ENCODE measurements at places on chromosomes 7 and 10.
A peak's percentile ranks its signal among the peaks of the same experiment; 100 is the strongest.

DNA sequence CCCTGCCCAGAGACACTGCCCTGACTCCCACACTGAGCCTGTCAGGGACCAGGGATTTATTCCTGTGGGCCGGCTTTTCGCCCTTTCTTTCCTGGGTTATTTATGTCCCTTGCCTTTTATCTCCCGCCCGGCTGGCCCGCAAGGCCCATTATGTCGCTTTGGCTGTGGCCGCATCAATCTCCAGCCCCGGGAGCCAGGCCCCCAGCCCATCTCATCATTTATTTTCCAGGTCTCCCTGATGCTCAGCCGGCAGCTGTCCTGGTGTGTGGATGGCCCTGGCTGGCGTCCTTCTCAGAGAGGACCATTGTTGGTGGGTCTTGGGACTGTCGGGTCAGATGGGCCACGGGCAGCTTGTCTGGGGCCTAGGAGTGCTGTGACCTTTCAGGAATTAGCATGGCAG lies 82.3 kb downstream of the FAM241B start:
- DNase-seq, result no peak

DNA sequence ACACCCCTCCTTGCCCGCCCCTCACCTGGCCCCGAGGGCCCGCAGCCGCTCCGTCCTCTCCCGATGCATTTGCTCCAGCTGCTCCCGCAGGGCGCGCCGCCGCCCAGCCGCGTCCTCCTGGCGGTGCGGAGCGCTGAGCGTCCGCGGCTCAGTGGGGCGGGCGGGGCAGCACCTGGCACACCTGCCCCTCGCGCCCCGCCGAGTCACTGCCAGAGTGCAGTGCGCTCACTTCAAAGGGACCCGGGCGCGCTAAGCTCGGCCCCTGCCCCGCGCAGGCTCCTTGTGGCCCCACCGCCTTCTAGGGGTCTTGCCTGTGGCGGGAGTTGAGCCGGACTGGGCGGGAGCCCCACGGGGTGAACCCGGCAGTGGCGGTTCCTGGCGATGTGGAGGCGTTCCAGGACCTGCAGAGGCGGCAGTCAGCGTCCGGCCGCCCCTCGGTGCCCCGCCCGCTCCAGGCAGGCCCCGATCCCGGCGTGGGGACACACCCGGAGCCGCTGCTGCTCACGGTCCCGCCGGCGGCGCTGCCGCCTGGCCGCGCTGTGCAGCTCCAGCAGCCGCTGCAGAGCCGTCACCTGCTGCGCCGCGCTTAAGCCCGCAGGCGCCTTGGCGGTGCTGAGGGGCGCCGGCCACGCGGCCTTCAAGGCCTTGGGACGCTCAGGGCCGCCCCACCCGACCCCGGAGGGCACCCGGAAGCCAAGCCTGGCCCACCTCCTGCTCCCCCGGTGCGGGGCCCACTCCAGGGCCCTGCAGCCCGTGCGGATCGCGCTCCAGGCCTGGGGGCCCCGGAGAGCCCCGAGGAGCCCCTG lies 6.7 kb downstream of the ATP6V1F start:
- peak; percentile 25 for DNase-seq

DNA sequence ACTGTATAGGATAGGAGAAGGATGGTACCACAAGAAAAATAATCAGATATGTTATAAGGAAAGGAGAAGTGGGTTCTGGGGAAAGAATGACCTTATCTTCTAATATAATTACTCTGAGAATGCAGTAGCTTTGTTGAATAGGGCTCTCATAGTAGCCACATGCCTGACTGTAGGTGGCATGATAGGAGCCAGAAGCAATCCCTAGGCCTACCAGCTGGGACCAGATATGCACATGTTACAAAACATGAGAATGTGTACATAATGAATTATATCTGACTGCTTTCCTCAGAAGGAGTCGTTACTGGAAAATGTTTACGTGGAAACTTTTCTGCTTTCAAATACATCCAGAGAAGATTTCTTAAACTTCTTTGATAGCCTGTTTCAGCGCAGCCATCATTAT lies 53.2 kb upstream of the FAM3C start:
- peak; percentile 53 for DNase-seq

DNA sequence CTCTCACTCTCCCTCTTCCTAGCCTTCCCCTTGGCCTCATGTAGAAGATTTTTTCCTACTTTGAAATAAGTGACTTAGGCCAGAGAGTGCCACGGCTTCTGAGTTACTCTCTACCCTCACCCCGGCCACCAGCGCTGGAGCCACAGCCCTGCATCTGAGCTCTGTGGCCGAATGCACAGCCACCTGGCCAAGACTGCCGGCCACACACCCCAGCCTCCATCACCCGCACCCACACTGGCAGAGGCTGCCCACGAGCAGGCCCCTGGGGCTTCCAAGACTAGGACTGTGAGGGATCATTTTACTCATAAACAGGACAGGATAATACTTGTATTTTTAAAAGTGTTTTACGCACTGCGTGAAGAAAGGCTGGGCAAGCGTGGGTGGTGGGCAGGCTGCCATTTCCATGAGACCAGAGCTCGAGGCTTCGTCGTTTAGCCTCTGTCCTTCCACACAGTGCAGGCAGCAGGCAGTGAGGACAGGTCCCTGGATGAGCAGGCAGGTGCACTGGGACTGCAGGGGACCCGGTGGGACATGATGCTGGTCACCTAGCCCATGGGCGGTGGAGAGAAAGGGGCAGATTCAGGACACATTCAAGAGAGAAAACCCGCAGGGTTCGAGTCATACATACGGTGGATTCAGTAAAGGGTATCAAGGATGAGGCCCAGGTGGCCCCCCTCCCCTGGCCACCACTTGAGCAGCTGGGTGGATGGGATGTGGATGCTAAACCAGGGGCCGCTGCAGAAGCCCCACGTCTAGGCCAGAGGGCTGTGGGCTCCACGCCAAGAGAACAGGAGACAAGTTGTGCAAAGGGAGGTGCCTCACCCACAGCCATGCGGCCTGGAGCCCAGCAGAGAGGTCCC lies 35.5 kb upstream of the RNF32 start:
- no peak for DNase-seq

- peak; percentile 88 for DNase-seq
Measured at GRCh38 chr7:80134536-80135308, at the start of gene GNAI1. TSS of gene GNAI1 (plus strand) at chr7:80134831. CDS start at chr7:80135161, 330 bp downstream.

DNA sequence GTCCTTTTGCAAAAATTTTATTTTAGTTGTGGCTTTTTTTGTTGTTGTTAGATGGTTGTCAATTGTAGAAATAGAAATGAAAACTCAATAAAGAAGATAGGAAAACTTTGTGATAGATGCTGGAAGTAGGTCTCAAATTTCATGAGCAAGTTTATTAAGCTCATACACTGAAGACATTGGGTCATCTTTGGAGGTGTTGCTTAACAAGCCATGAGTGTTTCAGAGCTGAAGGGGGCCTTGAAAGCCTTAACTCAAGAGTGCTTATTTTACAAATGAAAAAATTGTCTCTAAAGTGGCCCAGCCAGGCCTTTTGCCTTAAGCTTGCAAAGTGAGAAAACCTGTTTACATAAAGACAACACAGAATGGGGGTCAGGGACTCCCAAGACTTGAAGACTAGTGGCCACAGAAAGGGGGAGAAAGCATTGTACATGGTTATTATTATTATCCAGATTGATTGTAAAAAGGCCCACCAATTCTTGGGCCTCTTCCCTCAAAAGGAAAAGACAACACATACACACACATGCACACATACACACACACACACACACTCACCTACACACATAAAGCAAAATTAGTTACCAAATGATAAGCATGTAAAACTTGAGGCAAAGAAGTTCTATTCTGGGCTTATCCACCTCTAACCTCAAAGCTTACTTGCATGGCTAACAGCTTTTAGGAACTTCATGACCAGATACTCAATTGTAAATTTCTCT lies 49.7 kb upstream of the GLCCI1 start:
- no peak for DNase-seq

DNA sequence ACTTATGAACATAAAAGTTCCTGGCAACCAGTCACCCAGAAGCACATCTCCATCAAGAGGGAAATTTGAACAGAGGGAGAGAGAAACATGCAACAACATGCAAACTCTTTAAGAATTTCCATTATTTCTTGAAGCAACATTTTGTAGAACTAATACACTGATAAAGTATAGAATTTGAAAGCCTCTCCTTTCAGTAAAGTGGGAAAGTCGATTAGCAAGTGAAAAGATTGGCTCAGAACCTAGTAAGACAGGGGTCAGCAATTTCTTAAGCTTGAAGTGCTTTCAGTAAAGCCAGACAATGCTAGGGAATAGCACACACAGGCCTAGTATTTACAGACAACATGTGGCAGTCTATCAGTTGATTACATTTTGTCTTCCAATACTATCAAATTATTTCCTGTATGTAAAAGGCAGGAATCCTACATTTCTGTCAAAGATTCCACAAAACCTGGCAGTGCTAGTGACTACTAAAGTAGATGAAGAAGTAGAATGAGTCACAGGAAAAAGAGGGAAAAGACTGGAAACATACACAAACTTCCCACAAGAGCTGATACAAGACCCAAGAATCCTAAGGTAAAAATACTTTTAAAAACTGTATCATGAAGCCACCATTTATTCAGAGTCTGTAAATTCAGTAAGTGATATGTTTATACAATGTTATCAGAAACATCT lies 25.2 kb downstream of the DNAJC1 start:
- DNase-seq, result peak; percentile 49

GRCh38 chr7:132856416-132856815 lies 225.5 kb downstream of the CHCHD3 start:
- DNase-seq, result no peak

DNA sequence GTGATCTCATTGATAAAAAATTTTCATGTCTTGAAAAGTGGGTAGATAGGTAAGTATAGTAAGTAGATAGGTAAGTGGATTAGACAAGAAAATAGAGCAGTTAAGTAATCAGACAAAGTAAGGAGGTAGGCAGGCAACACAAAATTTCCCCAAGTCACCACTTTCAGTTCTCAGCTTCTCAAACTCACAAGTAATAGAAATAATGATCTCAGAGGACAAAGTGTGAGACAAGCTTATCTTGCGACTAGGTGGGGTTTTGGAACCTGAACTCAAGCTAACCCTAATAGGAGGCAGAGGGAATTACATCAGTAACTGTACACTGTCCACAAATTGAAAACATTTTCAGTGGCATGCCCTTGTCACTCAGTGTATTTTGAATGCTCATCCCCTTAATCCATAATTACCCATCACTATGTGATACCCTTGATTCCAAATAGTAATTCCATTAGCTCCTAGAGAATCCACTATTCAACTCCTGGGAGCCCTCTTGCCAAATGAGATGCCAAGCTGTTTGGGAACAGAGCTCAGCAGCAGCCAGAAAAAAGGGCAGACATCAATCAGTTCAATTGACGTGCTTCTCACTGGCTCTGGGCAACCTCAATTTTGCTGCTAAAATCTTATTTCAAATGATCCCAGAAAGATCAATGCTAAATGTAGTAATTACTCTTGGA lies 703.2 kb downstream of the XPNPEP1 start:
- no peak for DNase-seq

DNA sequence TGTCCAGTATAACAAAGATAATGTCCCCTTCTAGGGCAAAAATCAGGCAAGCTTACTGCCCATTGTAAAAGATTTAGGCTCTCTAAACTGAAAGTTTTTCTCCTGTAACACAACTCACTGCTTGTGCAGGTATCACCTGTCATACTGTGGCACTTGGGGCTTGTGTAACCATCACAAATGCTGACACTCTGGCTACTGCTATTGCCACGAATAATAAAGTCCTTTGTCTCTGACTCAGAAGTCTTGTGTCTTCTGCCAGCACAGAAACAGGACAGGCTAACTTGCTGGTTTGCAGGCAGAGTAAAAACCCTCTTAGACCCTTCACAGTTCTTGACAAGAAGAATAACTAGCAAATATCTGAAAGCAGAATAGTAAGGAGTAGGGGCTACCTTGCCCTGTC lies 273.9 kb downstream of the RPS24 start:
- DNase-seq, result no peak

GRCh38 chr7:142739923-142740492 lies 9.3 kb upstream of the PRSS1 start:
- no peak for DNase-seq

- DNase-seq, result peak; percentile 2
Measured at GRCh38 chr7:31890766-31891165, 179.4 kb downstream of the PDE1C start.

DNA sequence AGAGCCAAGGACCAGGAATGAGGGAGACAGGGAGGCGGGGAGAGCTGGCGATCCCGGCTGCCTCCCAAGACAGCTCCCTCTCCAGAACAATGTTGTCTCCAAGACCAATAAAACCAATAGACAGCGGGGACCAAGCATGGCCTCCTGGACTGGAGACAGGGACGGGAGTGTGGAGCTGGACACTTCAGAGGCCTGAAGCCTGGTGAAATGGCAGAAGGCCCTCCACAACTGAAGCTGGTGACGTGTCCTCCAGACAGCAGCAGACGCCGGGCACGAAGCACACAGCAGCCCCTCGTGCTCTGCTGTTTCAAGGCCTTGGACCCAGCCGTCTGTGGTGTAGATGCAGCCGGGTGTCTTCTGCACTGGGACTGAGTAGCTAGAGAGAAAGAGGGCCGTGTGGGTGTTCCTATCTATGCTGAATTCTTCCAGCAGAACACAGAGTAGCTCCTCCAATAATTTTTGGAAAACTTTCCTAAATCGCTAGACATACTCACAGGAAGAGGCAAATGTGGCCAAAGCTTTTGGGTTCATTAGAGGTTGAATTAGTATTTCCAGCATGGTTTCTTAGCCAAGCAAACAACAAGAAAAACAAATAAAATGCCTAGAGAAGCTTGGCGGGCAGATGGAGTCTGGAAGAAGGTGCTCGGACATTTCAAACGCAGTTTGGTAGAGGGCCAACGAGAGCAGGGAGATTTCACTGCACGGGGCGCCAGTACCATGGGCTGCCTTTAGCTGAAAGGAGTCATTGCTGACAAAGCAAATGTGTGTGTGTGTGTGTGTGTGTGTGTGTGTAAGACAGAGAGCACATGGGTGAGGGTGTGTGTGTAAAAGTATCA lies 570.4 kb downstream of the TCERG1L start:
- no peak for DNase-seq

DNA sequence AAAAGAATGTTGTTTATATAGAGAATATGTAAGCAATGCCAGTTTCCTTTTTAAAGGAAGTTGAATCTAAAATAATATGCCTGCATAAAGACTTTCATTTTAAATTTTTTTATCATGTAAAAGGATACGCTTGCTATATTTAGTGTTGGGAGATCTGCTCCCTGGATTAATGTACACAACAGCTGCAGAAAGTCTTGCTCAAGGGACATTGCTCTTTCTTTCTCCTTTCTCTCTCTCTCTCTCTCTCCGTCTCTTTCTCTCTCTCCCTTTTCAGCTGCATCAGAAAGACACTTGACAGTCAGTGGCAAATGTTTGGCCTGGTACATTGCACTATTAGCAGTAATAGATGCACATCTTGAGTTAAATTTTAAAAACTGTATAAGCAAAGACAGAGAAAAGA lies 739 bp downstream of the MYPN start:
- DNase-seq, result peak; percentile 46

DNA sequence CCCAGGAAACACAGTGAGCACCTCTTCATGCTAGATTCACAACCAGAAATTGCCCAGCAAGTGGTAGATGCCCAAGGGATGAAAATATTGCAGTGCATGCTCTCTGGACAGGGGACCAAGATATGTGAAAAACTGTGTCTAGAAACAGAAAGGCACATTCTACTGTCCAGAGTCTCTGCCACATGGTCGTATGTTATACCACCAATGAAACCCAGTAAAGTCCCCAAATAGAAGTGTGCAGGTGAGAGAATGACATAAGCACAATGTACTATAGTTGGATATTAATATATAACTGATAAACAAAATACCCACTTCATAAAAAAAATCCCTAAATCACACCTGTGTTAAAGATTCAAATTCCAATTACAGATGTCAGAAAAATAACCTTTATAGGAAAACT lies 43.8 kb downstream of the RASGEF1A start:
- DNase-seq, result no peak

GRCh38 chr10:62790019-62790555 lies 14.4 kb upstream of the ADO start:
- no peak for DNase-seq

- peak; percentile 72 for DNase-seq
Measured at GRCh38 chr10:71998840-71999194, 34.6 kb downstream of the CHST3 start.

GRCh38 chr10:3126741-3127346 lies 45.7 kb downstream of the PITRM1 start:
- DNase-seq, result no peak
